ENCODE measurements at places on chromosomes 1 and 21. TPM values are rescaled to one million over a fixed set of nuclear protein-coding genes. Genes with fewer than 3 reads are reported as not detected.

The BOLA1 gene
- 6.9 TPM for total RNA-seq

The KLHL20 gene
- total RNA-seq, result 25.8 TPM

The ENAH gene
- 144 TPM for total RNA-seq

The OR2T34 gene
- not detected for total RNA-seq

The LRRN2 gene
- total RNA-seq, result not detected

The CBR3 gene
- 14.6 TPM for total RNA-seq

The FAM167B gene
- total RNA-seq, result 2.1 TPM

The ZMYND12 gene
- not detected for total RNA-seq

The NID1 gene
- 94.0 TPM for total RNA-seq

The HEYL gene
- 0.05 TPM for total RNA-seq

The IGSF3 gene
- total RNA-seq, result not detected

The TRAF3IP3 gene
- total RNA-seq, result not detected

The HES5 gene
- total RNA-seq, result 0.53 TPM

The SLC1A7 gene
- 0.09 TPM for total RNA-seq

The RCSD1 gene
- not detected for total RNA-seq

The HCRTR1 gene
- not detected for total RNA-seq

The SIM2 gene
- total RNA-seq, result not detected

The PTPN7 gene
- total RNA-seq, result not detected

The SRRM1 gene
- total RNA-seq, result 149 TPM
